Calu3 (cell line): ENCODE measurements at places on chromosomes 2 and 18.

- no peaks in the 10 kb centered on the region for H3K36me3 ChIP-seq
- DNase-seq = no peak
- no peak overlapping the region for H3K27ac ChIP-seq
- no peak overlapping the region for H3K4me3 ChIP-seq
- H3K4me1 ChIP-seq = peaks cover 4% of the 10 kb centered on the region
These were observed 490.9 kb downstream of the STK39 start for GRCh38 chr2:167756446-167756845.

- no peak overlapping the region for H3K27ac ChIP-seq
- no peaks in the 10 kb centered on the region for H3K36me3 ChIP-seq
- no peak overlapping the region for H3K4me3 ChIP-seq
- no peak for DNase-seq
- no peaks in the 10 kb centered on the region for H3K4me1 ChIP-seq
- peaks cover 16% of the 10 kb centered on the region for H3K27me3 ChIP-seq
These were observed 17.8 kb downstream of the EML6 start for GRCh38 chr2:54741250-54741649.

GRCh38 chr2:217832987-217833386 is 169.8 kb downstream of the TNS1 start:
- no peaks in the 10 kb centered on the region for H3K36me3 ChIP-seq
- DNase-seq = no peak
- H3K27ac ChIP-seq = no peak overlapping the region
- no peak overlapping the region for H3K4me3 ChIP-seq
- peaks cover 77% of the 10 kb centered on the region for H3K27me3 ChIP-seq

DNA sequence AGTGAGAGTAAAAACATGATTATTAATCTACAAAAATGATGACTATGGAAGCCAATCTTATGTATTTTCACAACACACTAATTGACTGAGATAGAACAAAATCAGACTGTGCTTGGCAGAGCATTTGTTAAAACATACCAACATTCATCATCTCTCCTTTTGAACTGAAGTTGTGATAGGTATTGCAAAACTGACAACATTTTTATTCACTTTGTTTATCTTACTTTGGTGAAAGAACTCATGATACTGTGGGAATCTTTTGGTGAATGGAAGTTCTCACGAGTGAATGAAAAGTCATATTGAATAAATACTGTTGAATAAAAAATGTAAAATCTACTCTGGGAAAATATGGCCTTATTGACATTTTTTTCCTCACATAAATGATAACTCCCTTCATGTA is 1430.2 kb upstream of the PIK3C3 start:
- no peak for DNase-seq
- H3K27ac ChIP-seq = no peak overlapping the region
- no peak overlapping the region for H3K4me3 ChIP-seq
- no peaks in the 10 kb centered on the region for H3K36me3 ChIP-seq

DNA sequence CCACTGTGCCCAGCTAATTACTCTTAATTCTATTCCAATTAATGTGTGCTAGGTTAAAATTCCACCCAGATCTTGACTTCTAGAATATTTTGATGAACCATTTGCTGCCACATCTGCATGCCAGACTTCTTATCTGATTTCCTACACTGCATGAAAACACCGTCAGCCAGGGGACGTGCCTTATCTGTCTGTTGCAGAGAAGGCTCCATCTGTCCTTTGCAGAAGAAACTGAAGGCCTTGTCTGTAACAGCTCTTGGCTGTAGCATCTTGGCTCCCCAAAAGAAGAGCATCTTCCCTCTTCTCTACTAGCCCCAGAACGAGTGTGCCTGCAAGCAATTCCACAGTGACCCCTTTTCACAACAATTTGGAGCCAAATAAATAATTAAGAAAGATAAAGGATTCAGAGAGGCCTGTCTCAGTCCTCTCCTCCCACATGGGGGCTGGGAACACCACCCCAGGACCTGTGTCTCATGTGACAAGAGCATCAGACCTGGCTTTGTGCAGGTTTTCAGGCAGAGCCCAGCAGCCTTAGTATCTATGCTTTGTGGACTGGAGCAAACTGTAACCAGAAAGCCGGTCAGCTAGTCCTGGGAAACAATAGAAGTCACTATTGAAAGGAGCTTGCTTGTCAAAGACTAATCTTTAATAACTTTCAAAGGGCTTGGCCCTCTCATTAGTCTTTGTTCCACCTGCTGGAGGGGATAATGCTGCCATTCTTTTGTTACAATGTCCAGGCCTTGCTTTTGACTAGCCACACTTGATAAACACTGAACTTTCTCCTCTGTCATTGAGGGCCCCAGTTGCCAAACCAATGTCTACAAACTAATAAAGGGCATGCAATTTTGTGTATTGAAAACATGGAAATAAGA is 84.0 kb upstream of the NEUROD1 start:
- H3K36me3 ChIP-seq = peaks cover 5% of the 10 kb centered on the region
- no peak overlapping the region for H3K27ac ChIP-seq
- no peak for DNase-seq
- peaks cover 8% of the 10 kb centered on the region for H3K4me1 ChIP-seq
- H3K27me3 ChIP-seq = no peaks in the 10 kb centered on the region
